ENCODE measurements at places on chromosomes 6 and 20. TPM values are rescaled to one million over a fixed set of nuclear protein-coding genes. Genes with fewer than 3 reads are reported as not detected.

POPDC3 gene
- 0.88 TPM for polyA plus RNA-seq

GRCh38 chr6:81465859-81466258 lies 286.6 kb downstream of the TENT5A start:
- no peak for DNase-seq

AKAP7 gene
- polyA plus RNA-seq: 23.5 TPM

GRCh38 chr20:23753194-23753548 lies 2.4 kb upstream of the CST1 start:
- DNase-seq: no peak

GRCh38 chr6:138417493-138418117 lies 13.6 kb downstream of the HEBP2 start:
- DNase-seq: no peak

GRCh38 chr6:135451617-135452190 lies 45.8 kb downstream of the AHI1 start:
- DNase-seq: peak; percentile 7

DNA sequence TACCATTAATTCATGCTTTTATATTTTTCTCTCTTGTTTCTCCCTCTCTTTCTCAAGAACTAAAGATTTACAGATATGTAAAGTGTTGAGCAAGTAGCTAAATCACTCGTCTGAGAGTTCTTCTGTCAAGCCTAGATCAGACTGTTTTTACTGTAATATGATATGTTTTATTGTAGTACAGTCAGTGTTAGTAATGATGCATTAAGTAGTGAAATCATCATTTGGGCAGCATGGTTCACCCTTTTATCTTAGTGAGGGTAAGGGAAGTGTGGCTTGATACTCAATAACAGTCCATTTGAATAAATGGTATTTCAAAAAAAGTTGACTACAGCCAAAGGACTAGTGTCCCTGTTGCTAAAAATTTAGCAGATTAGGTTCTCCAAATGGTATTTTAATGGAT lies 9.2 kb downstream of the CYB5R4 start:
- no peak for DNase-seq

GRCh38 chr20:52840041-52840440 lies 132.1 kb upstream of the TSHZ2 start:
- no peak for DNase-seq

GRCh38 chr6:56026455-56027180 lies 151.2 kb upstream of the BMP5 start:
- no peak for DNase-seq

DNA sequence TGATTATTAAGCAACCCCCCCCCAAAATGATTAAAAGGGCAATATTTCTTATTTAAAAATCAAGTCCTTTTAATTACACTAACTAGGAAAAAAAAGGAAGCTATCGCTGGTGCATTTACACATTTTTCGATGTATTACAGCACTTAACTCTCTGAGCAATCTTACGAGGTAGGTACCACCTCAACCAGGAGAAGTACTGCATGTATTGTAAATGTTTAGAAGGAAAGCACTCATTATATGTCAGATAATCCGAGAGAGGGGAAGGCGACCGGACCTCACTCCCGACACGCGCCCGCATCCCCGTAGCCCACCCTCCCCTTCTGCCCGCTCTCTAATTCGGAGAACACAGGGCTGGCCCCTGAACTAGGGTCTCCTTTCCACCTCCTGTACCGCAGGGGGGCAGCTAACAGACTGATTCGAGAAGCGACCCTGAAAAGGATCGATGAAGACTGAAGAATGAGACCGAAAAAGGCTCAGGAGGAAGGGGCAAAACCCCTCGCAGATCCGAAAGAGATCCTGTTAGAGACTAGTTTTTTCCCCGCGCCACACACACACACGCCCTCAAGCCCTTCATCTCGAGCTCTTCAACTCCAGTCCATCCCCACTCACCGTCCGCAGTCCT lies 337 bp downstream of the ESF1 start:
- DNase-seq: no peak

- DNase-seq: no peak
Measured at GRCh38 chr6:53866226-53866625, 71.4 kb downstream of the LRRC1 start.

- no peak for DNase-seq
Measured at GRCh38 chr6:161162722-161163121, 111.1 kb downstream of the AGPAT4 start.
